Activated CD4-positive, alpha-beta T cell treated with anti-CD3 and anti-CD28 coated beads, Interleukin-2, amount 10 ng/mL, durations not matched to agents 7 days and 5 days (primary cell): ENCODE measurements at places on chromosomes 2 and 18.

DNA sequence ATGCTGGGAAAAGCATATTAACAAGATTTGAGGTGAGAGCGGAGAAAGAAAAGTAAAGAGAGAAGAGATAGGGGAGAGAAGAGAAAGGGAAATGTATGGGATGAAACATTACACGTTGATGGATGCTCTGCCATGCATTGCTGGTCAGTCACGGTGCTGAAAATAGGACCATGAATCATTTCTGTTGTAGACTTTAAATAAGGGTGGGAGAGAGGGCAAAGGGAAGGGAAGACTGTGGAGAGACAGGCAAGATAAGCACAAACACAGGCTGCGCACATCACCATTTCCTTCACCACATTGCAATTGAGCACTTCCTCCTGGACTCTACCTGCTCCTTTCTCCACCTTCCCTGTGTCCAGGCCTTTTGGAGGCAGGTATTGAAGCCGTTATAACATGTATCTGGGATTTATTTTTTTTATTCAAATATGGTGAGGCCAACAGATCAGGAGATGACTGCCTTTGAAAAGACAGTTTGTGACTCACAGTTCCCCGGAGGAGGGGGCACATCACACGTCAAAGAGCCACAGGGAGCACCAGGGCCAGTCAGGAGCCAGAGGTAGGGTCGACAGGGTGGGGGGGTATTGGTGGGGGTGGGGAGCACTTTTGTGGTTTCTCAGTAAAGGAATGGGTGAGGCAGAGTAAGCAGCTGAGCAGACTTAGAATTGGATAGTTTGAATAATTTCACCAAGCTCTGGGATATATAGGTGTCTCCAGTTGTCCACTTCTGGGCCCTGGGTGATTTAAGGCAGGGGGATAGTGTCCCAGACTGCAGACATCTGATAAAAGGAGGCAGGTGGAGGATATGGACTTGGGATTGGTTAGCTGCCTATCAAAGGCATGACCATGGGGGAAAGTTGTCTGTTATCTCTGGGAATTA is 372.8 kb upstream of the ST6GAL2 start:
- no peak for DNase-seq

GRCh38 chr18:66560094-66560493 is 43.8 kb downstream of the CDH19 start:
- DNase-seq, result no peak

DNA sequence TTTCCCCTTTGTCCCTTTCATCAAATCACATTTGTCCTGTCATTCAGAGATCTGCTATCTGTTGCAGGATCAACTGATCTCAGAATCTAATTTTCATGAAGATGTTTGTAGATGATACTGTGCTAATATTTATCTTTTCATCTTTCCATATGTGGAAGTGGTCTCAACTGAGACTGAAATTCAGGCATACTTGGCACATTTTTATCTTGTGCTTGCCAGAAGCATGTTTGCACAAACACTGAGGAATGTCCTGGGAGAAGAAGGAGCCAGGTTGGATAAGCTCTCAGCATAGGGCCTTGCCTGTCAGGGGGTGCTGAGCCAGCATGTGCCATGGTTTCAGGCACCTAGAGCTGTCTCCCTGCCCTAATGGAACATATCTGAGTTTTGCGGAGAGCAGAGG is 24.5 kb upstream of the MMADHC start:
- DNase-seq, result no peak

GRCh38 chr2:37181726-37182684 is 6.5 kb downstream of the SULT6B1 start:
- DNase-seq, result no peak

GRCh38 chr2:33380719-33381118 is 95.7 kb upstream of the RASGRP3 start:
- no peak for DNase-seq
